Stimulated activated CD8-positive, alpha-beta memory T cell treated with anti-CD3 and anti-CD28 coated beads, Interleukin-4, amount 100 ng/mL, for 48 hours (primary cell): ENCODE measurements at places on chromosomes 1 and 21.

GRCh38 chr1:245074898-245075297, 79.9 kb upstream of the KIF26B start:
- DNase-seq, result no peak

DNA sequence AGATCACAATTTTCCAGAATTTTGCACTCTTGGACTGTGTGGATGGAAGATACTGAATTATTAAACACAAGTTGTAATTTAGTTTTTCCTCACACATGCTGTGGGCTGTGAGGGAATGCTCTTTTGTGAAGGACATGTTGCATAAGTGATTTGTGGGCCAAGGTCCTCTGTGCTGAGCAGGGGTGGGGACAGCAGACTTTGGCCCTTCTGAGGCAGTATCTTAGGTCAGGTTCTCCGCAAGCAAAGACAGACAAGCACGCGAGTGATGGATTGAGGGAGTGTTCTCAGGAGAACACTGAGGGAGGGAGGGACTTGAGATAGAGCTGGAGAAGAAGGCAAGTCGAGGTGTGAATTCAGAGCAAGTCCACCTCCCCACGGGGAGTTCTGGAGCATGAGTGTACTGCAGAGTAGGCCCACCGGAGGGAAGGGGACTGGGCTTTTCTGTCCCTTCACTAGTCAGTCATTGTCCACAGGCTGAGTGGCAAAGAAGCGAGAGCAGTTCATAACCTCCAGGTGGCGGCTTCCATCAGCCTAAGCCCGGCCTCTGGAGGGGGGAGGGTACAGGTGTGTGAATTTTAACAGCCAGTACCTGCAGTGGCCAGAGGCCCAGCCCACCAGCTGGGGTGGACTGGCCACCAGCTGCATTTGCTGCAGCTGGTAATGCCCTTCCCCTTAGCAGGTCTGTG, 19.1 kb upstream of the CD101 start:
- DNase-seq, result no peak

DNA sequence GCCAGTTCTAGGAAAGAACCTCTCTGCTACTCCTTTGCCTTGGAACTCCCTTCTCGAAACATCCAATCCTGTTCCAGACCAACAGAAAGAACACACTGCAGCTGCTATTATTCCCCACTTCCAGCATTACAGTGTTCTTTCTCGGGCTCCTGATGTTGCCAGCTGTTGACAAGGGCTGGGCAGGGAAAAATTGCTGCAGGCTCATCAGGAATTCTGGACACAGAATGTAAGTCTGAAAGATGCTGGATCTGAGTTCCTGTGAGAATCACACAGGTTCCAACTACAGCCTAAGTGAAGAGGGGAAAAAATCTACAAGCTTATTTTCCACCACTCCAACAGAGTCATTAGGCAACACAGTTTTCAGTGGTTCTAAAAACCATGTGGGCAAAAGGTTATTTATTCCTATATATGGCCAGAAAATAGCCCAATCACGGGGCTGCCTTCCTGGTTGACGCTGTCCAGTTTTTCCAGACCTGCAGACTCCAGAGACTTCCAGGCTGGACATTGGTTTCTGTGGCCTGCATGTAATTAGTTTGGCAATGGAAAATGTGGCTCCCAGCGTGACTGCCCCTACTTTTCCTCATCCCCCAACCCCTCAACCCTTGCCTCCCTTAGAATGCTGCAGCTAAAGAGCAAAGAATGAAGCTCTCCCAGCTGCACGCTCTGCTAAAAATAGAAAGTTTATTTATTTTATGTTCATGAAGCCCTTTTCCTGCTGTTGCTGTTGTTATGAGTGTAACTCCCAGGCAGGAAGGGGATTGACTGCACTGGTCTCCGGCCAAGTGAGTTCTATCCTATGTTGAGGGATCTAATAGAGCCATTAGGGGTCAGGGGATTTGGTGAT, 8.3 kb upstream of the KIAA0040 start:
- no peak for DNase-seq

GRCh38 chr1:21184276-21184675, 7.6 kb upstream of the EIF4G3 start:
- no peak for DNase-seq

GRCh38 chr21:24561291-24561690, 1046.0 kb downstream of the MRPL39 start:
- no peak for DNase-seq

GRCh38 chr21:28781602-28782276, 210.9 kb downstream of the LTN1 start:
- no peak for DNase-seq
